Kidney tubule cell (primary cell): ENCODE measurements at places on chromosomes 13 and 19.

DNA sequence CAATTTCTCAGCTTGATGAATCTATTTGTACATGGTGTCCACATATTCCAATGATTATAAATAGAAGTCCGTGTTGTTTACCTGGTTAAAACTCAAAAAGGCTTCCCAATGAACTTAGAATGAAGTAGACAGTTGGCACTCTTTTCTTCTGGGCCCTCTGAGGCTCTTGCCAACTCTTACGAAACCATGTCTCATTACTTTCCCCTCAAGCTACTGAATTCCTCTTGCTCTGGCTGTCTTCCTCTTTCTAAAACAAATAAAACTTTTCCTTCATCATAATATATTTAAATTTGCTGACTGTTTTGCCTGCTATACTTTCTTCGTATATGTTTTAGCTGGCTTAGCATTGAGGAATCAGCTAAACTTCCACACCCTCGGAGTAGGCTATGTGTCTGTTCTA lies 139.7 kb downstream of the SLITRK6 start:
- DNase-seq, result no peak

- DNase-seq, result no peak
These were observed 132.6 kb downstream of the COG6 start for GRCh38 chr13:39788102-39788501.

DNA sequence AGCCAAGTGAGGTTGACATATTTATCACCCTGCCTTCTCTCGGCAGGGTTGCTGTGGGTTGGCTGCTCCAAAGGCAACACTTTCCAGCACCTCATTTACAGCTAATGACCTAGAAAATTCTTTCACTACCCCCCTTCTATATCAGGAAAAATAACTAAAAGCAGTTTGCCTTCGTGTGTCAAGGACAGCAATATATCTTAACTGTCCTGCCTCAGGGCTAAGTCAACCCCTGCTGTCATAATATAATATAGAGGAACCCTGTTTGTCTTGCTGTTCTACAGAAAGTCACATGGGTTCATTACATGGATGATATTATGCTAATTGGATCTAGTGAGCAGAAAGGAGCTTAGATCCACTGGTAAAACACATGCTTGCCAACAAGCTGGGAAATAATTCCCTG lies 28.1 kb upstream of the USP12 start:
- DNase-seq, result no peak

GRCh38 chr13:48448285-48448958 lies 35.5 kb upstream of the LPAR6 start:
- no peak for DNase-seq

- DNase-seq, result peak; percentile 31
These were observed 15.1 kb downstream of the CC2D1A start for GRCh38 chr19:13920940-13921747.

DNA sequence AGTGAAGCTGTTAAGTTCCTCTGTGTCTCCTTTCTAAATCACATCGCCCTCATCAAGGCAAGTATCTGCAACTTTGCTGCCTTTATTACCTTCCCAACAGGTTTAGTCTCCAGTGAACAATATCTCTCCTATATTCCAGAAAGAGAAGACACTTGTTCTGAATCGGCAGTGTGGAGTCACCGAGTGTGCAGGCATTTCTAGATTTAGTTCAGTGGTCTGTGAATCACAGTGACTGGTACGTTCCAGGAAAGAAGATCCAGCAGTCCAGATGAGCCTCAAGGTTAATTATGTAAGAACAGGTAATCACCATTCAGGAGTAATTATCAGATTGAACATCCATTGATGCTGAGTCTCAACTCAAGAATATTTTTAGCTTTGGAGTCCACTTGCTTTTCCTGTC lies 497.0 kb downstream of the FOXO1 start:
- peak; percentile 44 for DNase-seq
